ENCODE measurements at places on chromosomes 1 and 21.

DNA sequence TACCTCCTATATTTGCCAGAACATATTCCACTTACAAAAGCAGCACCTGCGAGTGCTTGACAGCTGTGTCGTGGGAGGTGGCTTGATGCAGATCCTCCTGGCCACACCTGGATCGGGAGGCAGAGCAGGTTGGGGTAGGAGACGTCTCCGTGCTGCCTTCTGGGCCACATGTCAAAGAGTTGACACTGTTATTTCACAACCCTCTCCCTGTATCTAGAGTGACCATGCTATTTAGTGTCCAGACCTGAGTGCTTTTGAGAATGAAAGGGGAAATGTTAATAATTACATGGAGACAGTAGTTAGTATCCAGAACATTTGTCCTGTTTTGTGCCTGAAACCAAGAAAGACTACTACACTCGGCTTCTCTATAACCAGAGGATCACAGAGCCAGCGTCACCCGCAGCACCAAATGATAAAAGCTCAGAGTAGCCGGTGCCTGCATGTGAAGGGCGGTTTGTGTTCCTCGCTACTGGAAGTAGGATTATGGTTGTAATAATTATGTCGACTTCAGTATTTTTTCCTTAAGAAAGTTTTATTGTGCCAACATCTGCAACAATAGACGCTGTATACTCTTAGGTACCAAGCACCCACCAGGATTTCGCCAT, 77.1 kb downstream of the GALNT2 start:
- no peak for DNase-seq

- no peak for DNase-seq
Observed at GRCh38 chr1:162235241-162235800, 141.3 kb downstream of the SPATA46 start.

GRCh38 chr1:47181095-47181954, 8.5 kb downstream of the PDZK1IP1 start:
- DNase-seq = no peak

GRCh38 chr1:9270290-9270883, 22.3 kb upstream of the SPSB1 start:
- peak; percentile 30 for DNase-seq

- DNase-seq = no peak
Observed at GRCh38 chr1:173044656-173045055, 6.1 kb downstream of the TNFSF18 start.

DNA sequence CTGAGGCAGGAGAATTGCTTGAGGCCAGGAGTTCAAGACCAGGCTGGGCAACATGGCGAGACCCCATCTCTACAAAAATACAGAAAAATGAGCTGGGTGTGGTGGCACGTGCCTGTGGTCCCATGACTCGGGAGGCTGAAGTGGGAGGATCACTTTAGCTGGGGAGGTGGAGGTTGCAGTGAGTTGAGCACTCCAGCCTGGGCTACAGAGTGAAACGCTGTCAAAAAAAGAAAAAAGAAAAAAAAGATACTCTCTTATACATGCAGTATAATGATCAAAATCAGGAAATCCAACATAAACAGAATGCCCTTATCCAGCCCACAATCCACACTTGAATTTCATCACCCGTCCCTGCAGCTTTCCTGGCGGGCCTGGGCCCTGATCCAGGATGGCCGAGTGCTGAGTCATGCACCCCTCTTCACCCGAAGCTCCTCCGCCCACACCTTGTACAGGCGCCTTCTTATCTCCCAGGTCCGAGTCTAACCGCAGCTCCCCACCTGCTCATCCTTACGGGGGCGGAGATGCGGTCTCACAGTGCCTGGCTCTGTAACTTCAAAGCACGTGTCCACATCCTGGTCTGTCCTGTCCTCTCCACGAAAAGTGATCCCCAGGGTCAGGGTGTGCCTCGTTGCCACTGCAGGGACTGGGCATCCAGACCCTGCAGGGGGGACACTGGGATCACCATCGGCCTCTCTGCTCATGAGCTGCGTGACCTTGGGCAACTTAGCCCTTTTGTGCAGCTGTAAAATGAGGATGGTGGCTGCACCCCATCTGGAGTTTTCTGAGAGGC, 120.2 kb upstream of the SLC45A1 start:
- peak; percentile 85 for DNase-seq

DNA sequence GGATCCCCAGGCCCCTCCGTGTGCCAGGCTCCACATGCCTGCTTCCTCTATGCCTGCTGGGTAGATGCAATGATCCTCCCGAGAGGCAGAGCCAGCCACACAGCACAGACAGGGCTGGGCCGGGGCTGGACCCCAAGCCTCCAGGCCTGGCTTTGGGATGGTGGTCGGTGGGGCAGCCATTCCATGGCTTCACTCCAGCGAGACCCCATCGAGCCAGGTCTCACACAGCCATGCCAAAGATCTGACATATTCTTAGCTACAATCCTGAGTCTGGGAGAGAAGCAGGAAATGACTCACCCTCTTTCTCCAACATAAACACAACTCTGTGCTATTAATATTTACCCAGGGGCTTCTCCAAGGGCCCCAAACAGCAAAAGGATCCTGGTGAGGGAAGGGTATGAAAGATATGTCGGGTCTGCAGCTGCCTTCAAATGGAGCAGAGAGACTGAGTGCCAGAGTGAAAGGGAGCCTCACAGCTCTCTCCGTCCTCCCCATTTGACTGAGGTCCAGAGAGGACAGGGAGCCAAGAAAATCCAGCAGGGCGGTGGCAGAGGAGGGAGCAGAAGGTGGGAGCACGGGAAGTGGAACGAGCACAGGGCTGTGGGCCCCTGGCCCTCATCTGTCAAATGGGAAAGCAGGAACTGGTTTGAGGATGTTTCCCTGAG, 639.5 kb downstream of the MATN1 start:
- DNase-seq = peak; percentile 68

DNA sequence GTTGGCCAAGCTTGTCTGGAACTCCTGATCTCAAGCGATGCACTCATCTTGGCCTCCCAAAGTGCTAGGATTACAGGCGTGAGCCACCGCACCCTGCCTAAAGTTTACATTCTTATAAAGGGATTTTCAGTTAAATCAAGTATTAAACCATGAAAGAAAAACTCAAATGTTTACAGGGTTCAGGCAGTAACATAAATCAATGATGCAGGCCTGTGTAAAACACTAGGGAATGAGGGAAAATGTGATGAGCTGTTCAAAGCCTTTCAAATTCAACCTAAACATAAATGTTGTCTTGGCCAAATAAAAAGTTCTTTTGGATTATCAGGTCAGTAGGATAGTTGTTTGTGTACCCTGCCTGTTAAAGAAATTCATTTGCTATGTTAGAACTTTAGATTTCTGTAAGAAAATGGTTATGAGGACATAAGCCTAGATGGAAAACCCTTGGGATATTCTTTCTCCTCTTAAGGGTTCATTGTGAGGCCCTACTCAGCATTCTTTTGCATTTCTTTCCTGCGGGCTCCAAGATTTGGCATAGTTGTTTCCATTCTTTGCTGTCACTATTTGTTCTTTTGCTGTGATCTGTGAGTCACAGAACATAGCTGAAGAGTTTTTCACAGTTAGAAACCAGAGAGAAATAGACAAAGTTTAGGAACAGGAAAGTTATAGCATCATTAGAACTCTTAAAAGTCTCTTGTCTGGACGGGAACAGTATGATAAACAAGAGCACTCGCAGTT, 8.9 kb upstream of the ZRANB2 start:
- DNase-seq = no peak

- DNase-seq = no peak
Observed at GRCh38 chr1:19682257-19682656, 17.6 kb downstream of the HTR6 start.

- DNase-seq = no peak
Observed at GRCh38 chr1:212976586-212976985, 26.2 kb downstream of the VASH2 start.

- DNase-seq = no peak
Observed at GRCh38 chr21:43850728-43851295, 14.2 kb upstream of the AGPAT3 start.

GRCh38 chr1:223214261-223214807, 71.3 kb upstream of the TLR5 start:
- no peak for DNase-seq

DNA sequence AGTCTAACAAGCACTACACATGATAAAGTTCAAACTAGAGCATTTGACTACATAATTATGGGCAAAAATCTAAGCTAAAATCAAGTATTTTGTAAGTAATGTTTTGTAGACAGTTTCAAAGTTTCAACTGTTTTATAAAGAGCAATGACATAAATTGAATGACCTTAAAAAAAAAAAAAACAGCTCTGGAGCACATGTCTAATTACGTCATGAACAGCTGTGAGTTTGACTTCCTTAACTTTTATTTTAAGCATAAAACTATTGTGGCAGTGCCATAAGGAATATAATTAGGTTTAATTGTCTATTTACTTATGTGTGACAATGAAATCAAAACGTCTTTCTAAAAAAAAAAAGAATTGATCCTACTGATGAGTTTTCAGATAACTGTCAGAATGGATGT, 272.5 kb upstream of the LRRC7 start:
- DNase-seq = no peak

DNA sequence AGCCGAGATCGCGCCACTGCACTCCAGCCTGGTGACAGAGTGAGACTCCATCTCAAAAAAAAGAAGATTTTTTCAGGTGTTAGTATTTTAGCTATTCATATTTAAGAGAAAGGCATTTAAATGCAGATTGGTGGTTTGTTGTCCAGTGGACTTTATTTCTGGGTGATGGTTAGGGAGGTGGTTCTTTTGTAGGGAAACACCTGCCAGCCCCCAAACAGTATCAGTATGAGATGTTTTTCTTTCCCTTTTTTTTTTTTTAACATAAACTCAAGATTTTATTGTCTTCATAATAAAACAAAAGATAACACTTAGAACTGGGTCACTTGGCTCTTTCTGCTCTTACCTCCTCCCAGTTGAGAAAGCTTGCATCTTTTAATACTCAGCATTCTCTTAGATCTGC, 9.9 kb downstream of the CCDC18 start:
- DNase-seq = no peak

- DNase-seq = no peak
Observed at GRCh38 chr1:227654858-227655752, 80.0 kb downstream of the JMJD4 start.

DNA sequence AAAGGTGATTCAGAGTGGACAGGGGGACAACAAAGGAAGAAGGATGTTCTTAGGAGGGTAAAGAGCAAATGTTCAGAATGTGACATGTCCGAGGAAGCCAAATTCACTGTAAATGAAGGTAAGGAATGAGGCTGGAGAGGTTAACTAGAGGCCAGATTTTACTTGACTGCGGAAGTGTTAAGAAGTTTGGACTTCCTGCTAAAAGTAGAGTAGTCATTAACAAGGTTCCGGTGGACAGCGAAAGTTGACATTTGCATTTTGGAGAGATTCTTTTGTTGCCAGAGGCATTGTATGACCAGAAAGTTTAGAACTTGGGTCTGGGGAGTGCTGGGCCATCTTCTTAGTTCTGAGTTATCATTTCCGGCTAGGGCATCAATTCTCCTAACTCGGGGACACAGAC, 7.2 kb upstream of the ERRFI1 start:
- DNase-seq = no peak

DNA sequence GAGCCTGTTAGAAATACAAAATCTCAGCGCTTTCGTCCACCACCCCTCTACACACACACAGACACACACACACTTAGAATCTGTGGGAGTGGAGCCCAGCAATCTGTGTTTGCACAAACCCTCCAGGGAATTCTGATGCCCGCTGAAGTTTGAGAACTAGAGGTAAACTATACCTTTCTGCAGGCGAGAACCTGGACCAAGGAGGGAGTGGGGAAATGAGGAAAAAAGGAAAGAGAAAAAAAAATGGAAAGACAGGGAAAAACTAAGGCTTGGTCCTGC, 468 bp upstream of the NIBAN1 start:
- no peak for DNase-seq

GRCh38 chr1:103144681-103145080, 36.4 kb upstream of the COL11A1 start:
- DNase-seq = no peak

- DNase-seq = no peak
Observed at GRCh38 chr1:30715216-30715615, 8.2 kb downstream of the MATN1 start.

GRCh38 chr21:36073181-36073580, 3.4 kb downstream of the CBR1 start:
- no peak for DNase-seq

Data from urothelium cell line (cell line).